GM23248 (cell line): ENCODE measurements at places on chromosomes 7 and 10. TPM values are rescaled to one million over a fixed set of nuclear protein-coding genes. Genes with fewer than 3 reads are reported as not detected.
A peak's percentile ranks its signal among the peaks of the same experiment; 100 is the strongest.

- DNase-seq, result peak; percentile 64
- H3K27ac ChIP-seq, result peak overlapping the region; percentile 18
- peak overlapping the region; percentile 89 for H3K4me3 ChIP-seq
- H3K27me3 ChIP-seq, result no peaks in the 10 kb centered on the region
- 0 out of 2 replicates have a peak, but pooled peaks cover 2% of the 10 kb centered on the region for H3K36me3 ChIP-seq
Observed at GRCh38 chr7:150368884-150369747, 494 bp downstream of the REPIN1 start.

- peaks cover 11% of the 10 kb centered on the region for H3K4me1 ChIP-seq
- H3K4me3 ChIP-seq, result no peak overlapping the region
- DNase-seq, result no peak
- no peaks in the 10 kb centered on the region for H3K36me3 ChIP-seq
- no peak overlapping the region for H3K27ac ChIP-seq
Observed at GRCh38 chr7:22093936-22094335, 148.2 kb upstream of the CDCA7L start.

GRCh38 chr10:50544857-50545429 lies 78.8 kb downstream of the SGMS1 start:
- H3K27ac ChIP-seq, result no peak overlapping the region
- H3K4me1 ChIP-seq, result no peaks in the 10 kb centered on the region
- no peaks in the 10 kb centered on the region for H3K27me3 ChIP-seq
- H3K4me3 ChIP-seq, result no peak overlapping the region

DNA sequence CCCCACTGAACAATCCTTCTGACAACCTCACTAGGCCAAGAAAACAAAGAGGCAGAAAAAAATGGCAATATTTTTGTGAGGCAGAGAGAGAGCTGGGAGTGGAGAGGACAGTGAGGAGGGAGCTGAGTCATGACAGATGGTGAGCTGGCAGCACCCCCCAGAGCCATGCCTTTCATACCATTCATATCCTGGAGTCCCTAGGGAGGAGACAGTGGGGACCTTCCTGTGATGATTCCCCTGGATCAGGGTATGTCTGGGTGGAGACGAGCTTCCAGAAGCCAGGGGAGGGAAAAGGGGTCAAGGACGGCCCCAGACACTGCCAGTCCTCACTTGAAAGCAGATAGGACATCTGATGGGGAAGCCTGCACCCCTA lies 160.5 kb downstream of the ADAM12 start:
- no peaks in the 10 kb centered on the region for H3K27me3 ChIP-seq
- no peaks in the 10 kb centered on the region for H3K36me3 ChIP-seq
- peak; percentile 90 for DNase-seq
- no peak overlapping the region for H3K4me3 ChIP-seq
- peak overlapping the region; percentile 86 for H3K27ac ChIP-seq

DNA sequence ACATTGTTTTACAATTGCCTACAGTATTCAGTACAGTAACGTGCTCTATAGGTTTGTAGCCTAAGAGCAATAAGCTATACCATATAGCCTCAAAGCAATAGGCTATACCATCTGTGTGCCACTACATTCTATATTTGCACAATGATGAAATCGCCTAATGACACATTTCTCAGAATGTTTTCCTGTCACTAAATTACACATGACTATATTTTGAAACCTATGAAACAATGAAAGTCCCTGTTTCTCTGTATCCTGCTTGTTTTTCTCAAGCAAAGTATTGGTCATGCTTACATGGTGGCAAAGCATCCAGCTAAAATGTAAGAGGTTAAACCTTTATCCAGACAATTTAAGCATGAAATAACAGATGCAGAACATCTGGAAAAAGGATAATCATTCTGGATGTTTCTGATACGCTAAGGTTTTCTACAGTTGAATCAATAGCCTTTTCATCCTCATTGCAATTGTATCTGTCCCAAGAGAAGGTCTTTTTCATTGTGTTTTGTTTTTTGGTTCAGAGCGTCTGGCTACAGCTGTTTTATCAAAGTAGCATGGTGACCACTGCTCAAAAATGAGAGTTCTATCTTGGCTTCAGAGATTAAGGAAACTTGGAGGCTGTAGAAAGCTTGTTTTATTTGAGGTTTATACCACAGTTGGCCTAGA lies 81.7 kb downstream of the CSTF2T start:
- H3K27me3 ChIP-seq, result no peaks in the 10 kb centered on the region
- H3K27ac ChIP-seq, result no peak overlapping the region
- no peaks in the 10 kb centered on the region for H3K36me3 ChIP-seq
- no peak overlapping the region for H3K4me3 ChIP-seq
- no peak for DNase-seq
- no peaks in the 10 kb centered on the region for H3K4me1 ChIP-seq

DNA sequence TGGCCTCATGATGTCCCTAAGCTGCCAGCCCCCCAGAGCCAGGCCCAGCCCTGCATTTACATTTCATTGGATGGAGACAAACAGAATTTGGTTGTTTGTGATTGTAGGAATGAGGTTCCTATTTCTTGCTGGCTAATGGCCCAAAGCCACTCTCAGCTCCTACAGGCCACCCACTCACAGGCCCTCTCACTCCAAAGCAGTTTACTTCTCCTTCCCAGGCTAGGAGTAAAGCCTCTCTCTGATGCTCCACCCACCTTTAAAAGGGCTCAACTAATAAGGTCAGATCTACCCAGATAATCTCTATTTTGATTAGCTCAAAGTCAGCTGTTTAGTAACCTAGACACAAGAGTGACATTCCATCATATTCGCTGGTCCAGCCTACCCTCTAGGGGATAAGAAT lies 11.2 kb upstream of the CUZD1 start:
- peak; percentile 44 for DNase-seq
- H3K27me3 ChIP-seq, result no peaks in the 10 kb centered on the region
- no peak overlapping the region for H3K4me3 ChIP-seq
- H3K27ac ChIP-seq, result no peak overlapping the region

- no peaks in the 10 kb centered on the region for H3K27me3 ChIP-seq
- H3K27ac ChIP-seq, result no peak overlapping the region
- DNase-seq, result peak; percentile 24
Observed at GRCh38 chr7:107581387-107582013, 1.5 kb downstream of the BCAP29 start.

DNA sequence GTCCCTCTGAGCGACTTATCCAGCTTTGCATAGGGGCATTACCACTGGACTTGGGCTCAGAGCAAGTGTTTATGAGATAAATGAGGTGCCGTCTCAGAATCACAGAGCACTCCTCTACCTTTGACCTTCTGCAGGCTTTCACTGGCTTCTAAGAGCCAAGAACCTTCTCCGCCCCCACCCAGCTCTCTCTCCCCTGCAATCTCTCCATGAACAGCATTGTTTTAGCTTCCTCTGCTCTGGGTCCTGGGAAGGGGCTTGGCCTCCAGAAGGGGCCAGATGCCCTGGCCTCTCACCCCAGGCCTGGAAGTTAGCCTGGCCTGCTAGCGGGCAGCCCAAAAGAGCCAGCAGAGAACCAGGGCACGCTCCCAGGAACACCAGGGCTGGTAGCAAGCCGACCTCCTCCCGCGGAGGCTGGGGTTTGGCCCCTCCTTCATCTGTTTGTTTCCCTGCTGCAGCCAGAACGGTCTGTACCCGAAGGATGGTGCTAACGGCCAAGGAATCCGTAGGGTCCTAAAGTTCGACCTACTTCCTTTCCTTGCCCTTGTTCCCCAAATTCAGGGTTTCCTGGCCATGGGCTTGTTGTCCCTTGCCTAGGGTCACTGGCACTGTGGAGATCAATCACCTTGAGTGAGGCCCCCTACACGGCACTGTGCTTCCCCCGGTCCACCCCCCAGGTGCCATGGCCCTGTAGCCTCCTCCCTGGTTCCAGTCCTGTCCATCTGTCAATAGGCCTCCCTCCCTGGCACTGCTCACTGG lies 18.7 kb upstream of the DDIT4 start:
- peak; percentile 80 for DNase-seq
- peak overlapping the region; percentile 54 for H3K4me3 ChIP-seq
- H3K27ac ChIP-seq, result no peak overlapping the region
- no peaks in the 10 kb centered on the region for H3K36me3 ChIP-seq
- H3K27me3 ChIP-seq, result no peaks in the 10 kb centered on the region

GRCh38 chr7:17239683-17240521 lies 58.5 kb upstream of the AHR start:
- H3K4me1 ChIP-seq, result peaks cover 24% of the 10 kb centered on the region
- DNase-seq, result peak; percentile 27
- H3K27ac ChIP-seq, result no peak overlapping the region
- H3K27me3 ChIP-seq, result no peaks in the 10 kb centered on the region

GRCh38 chr7:149456506-149457421 lies 4.1 kb downstream of the ZNF777 start:
- no peaks in the 10 kb centered on the region for H3K27me3 ChIP-seq
- DNase-seq, result peak; percentile 15
- H3K27ac ChIP-seq, result no peak overlapping the region
- no peak overlapping the region for H3K4me3 ChIP-seq
- peaks cover 9% of the 10 kb centered on the region; the same call in 1 of the 2 replicates for H3K36me3 ChIP-seq
- H3K4me1 ChIP-seq, result 0 out of 2 replicates have a peak, but pooled peaks cover 3% of the 10 kb centered on the region

Gene PRXL2A
- total RNA-seq, result not detected in 2 replicates

Gene ARHGEF5
- 2.4 TPM in 2 replicates for total RNA-seq

Gene SVOPL
- total RNA-seq, result not detected in 2 replicates
